Stimulated activated effector memory CD8-positive, alpha-beta T cell treated with anti-CD3 and anti-CD28 coated beads, Interleukin-12 subunit alpha, Interleukin-12 subunit beta, amount 100 ng/mL, for 72 hours (primary cell): ENCODE measurements at places on chromosomes 6 and 20.

DNA sequence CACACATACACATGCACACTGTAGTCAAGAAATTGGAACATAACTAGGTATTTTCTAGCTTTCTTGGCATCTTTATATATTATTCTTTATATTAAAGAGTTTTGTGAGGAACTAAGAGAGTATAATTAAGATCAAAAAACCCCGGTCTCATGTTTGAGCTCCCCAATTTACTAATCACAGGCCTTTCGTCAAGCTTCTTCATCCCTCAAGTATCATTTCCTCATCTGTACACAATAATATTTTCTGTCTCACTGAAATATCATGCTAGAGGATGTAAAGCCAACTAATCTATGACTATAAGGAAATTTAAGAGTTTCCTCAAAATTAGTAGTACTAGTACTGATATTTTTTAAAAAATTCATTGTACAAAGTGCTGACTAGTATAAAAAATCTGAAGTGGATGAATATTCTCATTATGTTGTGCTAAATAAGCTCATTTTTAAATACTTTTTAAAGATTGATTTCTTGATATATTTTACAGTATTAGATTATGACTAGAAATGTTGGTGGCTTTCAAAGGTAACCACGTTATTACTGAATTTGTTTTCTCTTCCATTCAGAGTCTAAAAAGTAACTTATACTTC lies 28.0 kb downstream of the PEX3 start:
- no peak for DNase-seq

DNA sequence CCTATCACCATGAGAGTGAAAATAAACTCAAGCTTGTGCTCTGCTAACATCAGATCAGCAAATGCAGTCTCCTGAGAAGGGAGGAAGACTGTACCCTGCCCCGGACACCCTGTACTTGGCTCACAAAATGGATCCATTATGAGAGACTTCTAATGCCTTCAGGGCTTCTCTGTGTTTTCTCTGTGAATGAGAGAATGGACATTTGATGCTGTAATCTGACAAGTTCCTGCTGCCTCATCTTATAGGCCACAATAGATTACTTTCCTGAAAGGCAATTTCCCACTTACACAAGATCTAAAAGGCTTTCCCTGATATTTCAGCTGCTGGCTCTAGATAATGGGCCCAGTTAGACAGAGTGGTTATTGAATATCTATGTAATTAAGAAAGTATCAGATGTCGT lies 117.2 kb downstream of the OTOR start:
- no peak for DNase-seq

GRCh38 chr6:139855671-139856311 lies 481.3 kb upstream of the CITED2 start:
- DNase-seq = no peak

DNA sequence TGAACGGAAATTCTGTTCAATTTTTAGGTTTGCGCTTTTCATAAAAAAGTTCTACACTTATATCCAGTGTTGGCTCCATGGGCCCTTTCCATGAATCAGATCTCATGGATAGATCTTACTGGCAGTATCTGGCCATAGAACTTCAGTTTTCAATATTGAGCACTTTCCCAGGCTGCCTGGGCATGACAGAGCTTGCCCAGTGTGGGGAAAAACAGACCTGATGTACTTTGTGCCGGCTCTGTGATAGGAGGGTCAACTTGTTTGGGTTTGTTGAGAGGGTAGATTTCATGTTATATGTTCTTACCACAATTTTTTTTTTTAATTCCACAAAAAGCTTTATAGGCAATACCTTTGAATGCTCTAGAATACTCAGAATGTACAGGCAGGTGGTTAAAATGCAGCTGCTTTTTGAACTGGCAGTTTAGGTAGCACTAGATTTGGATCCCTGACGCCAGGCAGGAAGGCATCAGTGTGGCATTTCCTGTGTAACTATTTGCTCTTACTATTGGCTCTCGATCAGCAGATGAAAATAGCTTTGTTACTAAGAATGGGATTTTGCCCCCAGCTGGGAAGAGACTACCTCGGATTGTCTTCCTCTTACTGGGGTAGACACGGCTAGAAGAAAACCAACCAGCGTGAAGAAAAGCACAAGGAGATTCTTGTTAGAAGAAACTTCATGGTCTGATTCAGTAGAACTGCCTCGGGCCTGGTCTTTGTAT lies 404.9 kb upstream of the SOX4 start:
- no peak for DNase-seq

- no peak for DNase-seq
These were observed 65.9 kb downstream of the BCAS1 start for GRCh38 chr20:54004445-54004844.

- no peak for DNase-seq
These were observed 21.8 kb downstream of the PCK1 start for GRCh38 chr20:57582432-57583288.
